ENCODE measurements at places on chromosomes 12 and 14.

DNA sequence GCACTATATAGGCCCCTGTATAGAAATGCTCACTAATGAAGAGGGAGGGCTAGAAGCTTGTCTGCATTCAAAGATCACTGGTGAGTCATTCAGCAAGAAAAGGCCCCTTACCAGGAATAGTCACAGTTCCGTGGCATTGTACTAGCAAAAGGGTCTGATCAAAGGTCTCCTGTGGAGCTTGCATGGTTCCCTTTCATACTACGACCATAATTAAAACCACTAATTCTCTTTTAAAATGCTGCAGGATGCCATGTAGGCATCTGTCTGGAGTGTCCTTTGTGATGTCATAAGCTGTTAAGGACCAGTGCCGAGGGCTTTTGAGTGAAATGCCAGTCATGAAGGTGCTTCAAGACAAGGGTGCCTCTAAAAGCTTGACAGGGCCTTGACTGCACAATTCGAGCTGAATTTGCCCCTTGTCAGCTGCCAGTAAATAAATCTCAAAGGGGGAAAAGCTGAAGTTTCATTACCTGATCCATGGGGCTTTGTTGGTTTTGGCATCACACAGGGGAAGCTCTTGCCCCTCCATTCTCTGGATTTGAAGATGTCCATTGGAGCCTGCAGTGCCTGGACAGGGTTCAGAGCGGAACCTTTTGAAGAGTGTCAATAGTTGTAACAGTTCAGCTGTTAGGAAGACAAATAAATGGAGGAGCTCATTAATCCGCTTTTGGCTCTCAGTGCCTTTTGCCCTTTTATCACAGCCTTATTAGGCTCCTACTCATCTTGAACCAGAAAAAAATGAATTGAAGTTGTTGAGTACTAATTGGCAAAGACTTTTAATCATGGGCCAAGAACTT, 69.1 kb downstream of the TMEM260 start:
- DNase-seq, result no peak

DNA sequence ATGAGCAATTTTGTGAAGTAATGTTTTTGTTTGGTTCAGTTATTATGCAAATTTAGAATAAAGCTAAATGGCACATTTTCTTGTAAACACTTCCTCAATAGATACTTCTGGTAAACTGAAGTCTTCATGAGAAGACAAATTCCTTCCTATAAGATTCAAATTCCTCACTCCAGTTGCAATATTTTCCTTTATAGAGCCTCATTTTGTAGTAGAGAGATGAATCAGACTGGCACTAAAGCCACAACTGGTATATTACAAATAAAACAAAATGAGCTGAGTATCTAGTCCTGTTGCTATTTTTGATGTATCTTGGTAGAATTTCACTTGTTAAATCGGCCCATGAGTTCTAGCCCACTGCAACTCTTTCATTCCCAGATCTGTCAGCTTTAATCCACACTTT, 5.5 kb downstream of the LGR5 start:
- DNase-seq, result no peak

DNA sequence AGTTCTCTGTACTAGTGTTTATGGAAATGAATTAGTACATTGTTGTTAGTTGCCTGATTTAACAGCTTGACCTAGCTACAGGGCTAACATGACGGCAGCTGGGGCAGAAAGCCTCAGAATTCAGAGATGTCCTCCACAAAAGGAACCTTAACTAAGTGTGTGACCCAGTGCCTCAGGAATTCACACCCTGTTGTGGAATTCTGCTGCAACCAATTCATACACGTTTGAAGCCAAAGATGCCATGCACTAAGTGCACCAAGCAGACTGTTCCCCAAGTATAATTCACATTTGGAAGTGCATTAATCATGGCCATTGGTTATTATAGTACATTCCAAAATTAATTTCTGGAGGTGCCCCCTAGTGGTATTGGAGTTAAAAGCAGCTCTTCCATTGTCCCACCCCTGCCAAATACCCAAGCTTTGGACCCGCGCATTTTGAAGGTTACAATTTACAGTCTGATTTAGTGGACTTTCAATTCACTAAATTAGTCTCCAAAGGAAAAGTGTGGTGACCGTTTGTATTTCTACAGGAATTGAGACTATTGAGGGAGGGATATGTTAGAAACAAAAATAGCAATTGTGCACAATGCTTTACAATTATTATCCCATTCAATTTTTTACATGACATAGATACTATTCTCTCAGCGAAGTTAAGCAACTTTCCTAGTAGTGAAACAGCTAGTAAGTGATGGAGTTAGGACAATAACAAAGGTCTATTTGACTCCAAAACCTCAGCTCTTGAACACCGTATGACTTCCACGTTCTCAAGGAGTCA, 85.9 kb downstream of the PAX9 start:
- DNase-seq, result no peak

- DNase-seq, result no peak
Observed at GRCh38 chr14:101186544-101186943, 283.0 kb upstream of the RTL1 start.

DNA sequence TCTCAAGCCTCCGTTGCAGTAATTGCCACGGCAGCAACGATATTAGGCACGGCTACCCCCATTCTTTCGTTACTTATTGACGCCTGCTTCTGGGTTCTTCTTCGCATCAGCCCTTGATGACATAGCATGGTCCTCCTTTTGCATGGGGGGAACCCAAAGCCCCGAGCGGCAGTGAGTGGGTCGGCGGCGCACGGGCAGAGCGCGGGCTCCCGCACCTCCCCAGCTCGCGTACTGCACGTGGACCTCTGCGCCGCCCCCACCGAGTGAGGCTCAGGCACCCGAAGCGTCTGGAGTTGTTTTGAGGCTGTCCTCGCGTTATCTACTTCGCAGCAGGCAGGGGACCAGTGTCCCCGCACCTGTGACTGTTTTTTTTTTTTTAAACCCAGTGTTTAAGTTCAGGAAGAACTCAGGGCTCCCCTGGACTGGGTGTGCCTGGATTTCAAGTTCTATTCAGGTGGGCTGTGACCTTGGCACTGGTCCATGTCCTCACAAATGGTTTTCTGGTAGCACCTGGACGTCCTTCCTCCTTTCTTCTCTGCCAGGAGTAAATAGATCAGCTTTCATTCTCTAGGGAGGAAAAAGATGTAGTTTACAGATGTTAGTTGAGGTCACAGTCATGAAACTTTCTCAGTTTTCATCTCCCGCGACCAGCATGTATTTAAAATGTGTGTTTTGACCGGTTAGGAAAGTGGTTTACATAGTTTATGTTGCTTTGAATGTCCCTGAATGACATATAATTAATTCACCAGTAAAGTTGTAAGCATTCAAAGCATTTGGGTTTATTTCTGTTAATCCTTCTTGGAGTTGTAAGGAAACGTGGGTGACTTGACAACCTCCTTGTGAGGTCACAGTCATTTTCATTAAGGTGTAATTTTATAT, 1.4 kb upstream of the FOXN4 start:
- no peak for DNase-seq

GRCh38 chr14:94680862-94681288, 68.7 kb downstream of the SERPINA3 start:
- no peak for DNase-seq

- peak; percentile 80 for DNase-seq
Observed at GRCh38 chr12:85405781-85406522, 125.9 kb downstream of the ALX1 start.

- DNase-seq, result no peak
Observed at GRCh38 chr14:64119500-64119899, 174.7 kb downstream of the ESR2 start.

DNA sequence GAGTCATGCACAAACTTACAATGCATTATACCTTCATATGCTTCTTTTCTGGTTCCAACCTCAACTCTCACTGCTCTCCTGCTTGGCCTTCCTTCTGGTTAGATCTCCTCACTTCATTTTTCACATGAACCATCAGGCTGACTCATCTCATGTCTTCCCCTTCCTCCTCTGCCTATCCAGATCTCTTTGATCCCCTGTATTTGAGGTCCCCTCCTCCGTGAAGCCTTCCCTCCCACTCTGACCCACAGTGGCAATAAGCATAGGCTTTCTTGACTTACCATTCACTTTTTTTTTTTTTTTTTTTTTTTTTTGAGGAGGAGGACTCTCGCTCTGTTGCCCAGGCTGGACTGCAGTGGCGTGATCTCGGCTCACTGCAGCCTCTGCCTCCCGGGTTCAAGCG, 14.7 kb upstream of the ASIC1 start:
- DNase-seq, result no peak

DNA sequence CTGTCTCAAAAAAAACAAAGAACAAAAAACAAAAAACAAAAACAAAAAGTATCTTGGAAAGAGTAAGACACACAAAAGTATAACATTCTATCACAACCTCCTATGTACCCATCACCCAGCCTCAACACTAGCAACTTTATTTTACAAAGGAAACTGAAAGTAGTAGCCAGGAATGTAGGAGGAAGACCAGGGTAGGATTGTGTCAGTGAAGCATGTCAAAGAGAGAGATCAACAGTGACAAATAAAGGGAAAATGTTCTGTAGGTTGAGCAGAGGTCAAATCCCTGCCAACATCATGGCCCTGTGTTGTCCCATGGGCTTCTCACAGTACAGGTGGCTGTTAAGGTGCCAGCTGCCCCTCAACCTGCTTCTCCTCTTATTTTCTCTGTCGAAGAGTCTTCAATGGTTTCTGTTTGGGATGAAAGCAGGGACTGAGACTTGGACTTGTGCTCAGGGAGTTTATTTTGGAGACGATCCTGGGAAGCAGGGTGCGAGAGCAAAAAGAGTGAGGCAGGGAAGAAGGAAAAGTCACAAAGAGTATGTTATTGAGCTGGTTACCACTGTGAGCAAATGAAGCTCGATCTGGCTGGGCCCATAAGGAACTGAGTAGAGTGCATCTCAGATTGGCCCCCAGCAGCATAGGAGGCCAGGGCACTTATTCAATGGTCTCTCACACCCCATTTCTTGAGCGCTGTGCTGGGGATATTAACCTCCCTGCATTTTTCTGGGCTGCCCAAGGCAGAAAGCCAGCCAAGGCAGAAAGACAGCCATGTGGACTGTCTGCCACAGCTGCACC, 29.4 kb upstream of the CTDSP2 start:
- no peak for DNase-seq

- DNase-seq, result no peak
Observed at GRCh38 chr12:16323638-16324037, 23.8 kb upstream of the MGST1 start.

Data from fibroblast of skin of left quadriceps (primary cell).